ENCODE measurements at places on chromosomes 13 and 19.
A peak's percentile ranks its signal among the peaks of the same experiment; 100 is the strongest.

DNA sequence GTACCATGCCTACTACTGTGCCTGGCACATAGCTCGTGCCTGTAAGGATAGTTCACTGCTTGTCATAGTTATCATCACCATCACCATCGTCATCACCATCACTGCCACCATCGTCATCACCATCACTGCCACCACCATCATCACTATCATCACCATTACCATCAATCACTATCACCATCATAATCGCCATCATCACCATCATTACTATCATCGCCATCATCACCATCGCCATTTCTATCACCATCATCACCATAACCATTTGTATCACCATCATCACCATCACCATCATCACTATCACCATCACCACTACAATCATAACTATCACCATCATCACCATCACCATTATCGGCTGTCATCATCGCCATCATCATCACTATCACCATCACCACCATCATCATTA, 107.1 kb downstream of the TUBA3C start:
- no peak for DNase-seq

DNA sequence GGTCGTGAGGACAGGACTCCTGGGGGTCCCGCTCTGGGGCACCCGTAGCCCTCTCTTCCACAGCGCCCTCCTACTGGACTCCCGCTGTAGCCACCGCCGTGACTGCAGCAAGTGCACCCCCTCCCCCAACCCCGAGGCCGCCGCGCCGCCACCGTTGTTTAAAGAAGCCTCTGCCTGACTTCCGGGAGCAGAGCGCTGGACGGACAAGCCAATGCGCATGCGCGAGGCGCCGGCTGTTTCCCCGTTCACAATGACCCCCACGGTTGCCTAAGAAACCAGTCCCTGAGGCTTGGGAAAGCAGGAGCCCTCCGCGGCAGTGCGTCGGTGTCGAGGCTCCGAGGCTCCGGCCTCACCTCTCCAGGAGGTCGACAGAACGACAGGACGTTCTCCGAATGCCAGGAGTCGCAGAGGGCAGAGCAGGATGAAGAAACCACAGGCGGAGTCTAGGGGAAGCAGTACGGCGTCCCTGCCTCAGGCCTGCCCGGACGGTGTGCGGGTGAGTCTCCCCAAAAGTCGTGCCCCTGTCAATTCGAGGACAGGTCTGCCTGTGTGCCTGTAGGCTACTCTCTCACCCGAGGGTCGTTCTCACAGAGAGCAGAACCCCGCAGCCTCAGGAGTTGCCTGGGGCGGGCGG, 70.5 kb upstream of the ZNF420 start:
- DNase-seq = peak; percentile 7

GRCh38 chr19:47123406-47123805, 7.2 kb upstream of the SAE1 start:
- no peak for DNase-seq

- DNase-seq = peak; percentile 95
Measured at GRCh38 chr13:37175996-37176395, 70.5 kb upstream of the CSNK1A1L start.

DNA sequence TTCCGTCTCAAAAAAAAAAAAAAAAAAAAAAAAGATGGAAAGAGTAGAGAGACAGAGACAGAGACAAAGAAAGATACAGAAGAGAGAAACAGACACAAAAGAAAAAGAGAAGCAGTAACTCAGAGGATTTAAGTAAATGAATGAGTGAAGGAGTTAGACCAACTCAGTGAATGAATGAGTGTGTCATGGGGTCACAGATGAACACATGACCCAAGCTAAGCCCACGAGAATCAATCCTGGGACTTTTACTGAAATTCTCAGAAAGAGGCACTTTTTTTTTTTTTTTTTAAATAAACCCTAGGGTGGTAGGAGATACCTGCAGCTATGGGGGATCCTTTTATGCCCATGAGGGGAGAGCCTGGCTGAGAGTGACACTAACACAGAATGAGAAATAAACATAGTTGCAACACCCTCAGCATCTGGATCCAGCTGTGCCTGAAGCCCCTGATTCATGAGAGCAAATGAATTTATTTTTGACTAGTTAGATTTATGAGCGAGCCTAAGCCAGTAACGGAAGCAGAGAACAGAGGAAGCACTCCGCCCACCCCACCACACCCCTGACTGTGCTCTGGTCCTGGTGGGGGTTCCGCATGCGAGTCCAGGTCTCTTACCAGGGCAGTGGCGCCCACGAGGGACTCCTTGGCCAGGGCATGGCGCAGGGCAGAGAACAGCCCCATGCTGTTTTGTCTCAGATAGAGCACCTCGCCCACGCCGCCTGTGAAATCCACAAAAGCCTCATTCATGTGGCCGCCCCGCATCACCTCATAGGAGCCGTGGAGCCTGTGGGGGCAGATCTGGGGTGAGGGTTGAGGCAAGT, 4.6 kb downstream of the CAPN12 start:
- no peak for DNase-seq

GRCh38 chr19:290372-291005, 714 bp downstream of the PLPP2 start:
- DNase-seq = no peak

DNA sequence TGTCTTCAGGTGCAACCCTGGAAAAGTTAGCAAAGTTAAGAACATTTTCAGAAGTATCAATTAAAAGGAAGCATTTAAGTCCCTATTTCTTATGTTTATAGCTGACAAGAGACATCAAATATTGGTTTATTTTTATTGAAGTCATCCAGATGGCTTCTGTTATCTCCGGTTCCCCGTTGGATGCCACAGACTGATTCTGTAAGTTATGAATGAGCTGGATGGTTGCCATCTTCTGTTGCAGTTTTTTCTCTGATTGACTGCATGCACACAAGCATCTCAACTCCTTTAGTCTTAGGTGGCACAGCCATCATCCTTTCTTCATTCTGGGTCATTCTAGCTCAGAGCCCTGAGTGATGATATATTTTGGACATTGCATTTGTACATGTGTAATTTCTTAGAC, 10.6 kb upstream of the OXGR1 start:
- DNase-seq = no peak

DNA sequence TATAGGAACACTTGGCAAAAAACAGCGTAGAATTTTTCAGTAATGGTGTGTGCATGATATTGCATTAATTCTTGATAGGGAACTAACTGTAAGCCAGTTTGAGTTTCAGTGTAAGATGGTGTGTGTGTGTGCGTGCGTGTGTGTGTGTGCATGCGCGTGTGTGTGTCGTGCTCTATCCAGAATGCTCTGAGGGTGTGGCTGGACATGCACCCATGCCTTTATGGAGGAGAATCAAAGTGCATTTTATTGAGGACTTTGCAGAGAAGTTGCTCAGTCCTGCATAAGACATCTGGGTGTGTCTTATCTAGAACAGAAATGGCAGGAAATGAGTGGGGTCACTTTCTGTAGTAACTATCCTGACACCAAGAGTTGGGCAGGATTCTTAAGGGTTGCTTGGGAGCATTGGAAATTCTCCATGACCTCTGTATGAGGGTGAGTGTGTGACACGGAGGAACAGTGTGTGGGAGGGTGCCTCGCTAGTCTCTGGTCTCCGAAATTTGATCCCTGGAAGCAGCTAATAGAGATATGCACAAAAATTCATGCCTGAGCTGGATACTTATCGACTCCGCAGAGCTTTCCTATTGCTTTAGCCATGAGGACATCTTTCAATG, 252.2 kb downstream of the TSHZ3 start:
- DNase-seq = no peak

DNA sequence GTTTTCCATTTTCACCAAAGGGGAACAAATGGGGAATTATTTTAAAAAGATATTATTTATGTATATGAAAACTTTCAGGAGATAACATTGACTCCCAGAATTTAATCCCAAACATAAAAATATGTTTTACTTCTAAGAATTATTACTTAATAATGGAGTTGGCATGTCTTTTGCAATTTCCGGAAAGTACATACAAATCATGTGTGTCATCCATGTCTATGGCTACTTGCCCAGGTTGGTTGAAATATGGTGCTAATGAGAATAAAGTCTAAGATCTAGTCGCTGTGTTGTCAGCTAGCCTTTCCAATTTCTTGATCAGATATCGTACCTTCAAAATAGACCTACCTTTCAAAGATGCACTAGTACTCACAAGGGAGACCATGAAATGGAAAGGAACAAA, 1003.2 kb upstream of the PCDH20 start:
- DNase-seq = no peak

GRCh38 chr19:57047743-57048142, 72.0 kb upstream of the USP29 start:
- DNase-seq = no peak

DNA sequence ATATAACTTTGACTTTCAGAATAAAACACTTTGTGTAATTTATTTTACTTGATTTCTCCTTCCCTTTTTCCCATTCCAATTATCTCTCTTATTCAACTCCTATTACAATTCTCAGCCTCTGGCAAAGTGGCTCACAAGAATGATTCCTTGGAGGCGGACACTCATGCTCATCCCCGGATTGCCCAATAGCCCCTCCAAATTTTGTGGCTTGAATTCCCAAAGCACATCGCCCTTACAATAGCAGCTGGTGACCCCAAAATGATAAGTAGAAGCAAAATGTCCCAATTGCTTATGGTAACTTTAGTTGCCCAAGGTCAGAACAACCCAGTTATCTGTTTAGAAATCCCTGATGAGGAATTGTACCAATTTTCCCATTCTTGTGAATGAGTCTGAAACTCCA, 1523.5 kb upstream of the PRR20A start:
- no peak for DNase-seq

DNA sequence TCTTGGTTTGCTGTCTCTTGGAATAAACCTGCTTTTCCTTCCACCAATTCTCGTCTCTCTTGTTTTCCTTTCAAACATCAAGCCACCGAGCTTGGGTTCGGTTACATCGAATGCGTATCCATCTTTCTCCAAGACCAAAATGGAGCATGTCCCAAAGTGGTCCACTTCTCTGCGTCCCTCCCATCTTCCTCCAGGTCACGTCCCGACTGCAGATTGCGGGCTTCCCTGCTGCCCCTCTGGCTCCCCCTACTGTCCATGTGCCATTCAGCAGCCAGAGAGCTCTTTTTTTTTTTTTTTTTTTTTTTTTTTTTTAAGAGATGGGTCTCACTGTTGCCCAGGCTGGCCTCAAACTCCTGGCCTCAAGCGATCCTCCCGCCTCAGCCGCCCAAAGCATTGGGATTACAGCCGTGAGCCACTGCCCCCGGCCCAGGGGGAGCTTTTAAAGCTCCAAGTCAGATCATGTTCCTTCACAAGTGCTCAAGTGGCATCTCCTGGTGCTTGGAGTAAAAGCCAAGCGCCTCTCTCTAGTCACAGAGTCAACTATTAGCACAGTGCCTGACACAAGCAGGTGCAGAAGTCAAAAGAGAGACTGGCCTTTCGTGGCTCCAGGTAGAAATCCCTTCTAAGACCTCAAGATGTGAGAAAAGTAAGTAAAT, 10.0 kb downstream of the COL5A3 start:
- no peak for DNase-seq

- DNase-seq = peak; percentile 91
Measured at GRCh38 chr19:13796301-13797057, 1.2 kb downstream of the ZSWIM4 start.

GRCh38 chr13:79779761-79780160, 298.8 kb downstream of the NDFIP2 start:
- DNase-seq = peak; percentile 44

DNA sequence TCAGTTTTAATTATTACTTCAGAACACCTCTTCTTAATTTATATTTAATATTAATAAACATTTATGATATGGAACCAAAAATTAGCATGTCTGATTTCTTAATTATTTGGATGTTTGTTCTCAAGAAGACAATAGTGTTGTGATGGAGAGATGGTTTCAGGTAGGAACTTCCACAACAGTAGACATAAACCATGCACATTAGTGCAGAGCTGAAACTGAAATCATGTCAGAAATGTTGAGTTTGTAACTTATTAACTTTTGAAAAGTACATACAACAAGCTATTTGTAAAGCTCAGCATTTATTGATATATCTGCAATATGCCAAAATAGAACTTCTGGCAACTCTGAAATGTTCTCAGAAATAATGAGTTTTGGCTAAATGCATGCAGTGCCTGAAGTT, 11.8 kb upstream of the EDNRB start:
- no peak for DNase-seq

DNA sequence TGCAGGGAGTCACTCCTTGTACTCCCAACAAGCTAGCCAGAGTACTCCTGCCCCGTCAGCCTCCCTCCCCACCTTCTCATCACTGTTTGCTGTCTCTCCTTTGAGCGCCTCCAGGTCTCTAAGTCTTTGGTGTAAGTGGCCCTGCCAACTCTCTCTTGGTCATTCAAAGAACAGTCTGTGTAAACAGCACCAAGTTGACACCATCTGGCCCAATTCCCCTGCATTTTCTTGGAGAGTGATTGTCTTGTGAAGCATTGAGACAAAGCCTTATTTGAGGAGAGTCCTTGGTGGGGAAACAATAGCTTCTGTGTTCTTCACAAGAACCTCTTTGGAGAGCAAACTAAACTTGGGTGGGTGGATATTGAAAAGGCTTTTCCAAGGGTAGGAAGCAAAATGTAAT, 114.6 kb upstream of the RNF113B start:
- no peak for DNase-seq

- no peak for DNase-seq
Measured at GRCh38 chr19:51292971-51293370, 18.5 kb upstream of the IGLON5 start.

DNA sequence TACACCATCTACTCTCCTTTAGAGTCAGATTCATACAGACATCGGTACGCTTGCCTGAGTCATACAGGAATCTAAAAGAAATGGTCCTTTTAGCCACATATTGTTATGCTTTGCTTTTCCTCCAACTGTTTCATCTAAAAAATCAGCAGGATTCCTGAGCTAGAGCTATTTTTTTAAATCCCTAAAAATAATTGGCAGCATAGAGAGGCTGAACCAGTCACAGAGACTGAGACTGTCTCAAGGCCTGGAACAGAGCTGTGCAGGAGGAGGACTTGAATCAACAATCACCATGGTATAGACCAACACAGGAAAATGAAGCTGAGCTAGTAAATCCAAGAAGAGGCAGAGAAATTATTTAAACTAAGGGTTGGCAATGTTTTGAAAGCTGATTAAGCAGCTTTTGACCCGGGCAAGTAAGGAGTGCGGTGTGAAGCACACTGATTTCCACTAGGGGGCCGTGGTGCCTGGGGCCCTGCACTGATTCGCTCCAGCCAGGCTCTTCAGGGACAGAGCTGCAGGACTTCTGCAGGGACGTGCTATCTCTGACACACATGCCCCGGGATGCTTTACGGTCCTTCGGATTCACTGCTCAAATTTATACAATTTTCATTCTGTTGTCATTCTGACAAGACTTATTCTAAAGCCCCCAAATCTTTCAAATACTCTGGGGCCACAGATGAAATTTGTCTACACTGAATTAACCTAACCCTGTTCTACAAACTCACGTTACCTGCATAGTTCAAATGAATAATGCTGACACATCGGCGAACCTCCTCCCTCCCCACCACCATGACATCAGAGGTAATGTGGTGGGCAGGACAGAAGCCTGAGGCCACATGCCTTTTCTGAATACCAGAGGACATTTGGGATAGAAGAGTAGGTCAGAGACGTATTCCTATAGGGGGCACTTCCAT, 87.6 kb upstream of the SLC15A1 start:
- DNase-seq = no peak

Measured in AG09309 (cell line).